ENCODE measurements at places on chromosomes 13 and 19.

DNA sequence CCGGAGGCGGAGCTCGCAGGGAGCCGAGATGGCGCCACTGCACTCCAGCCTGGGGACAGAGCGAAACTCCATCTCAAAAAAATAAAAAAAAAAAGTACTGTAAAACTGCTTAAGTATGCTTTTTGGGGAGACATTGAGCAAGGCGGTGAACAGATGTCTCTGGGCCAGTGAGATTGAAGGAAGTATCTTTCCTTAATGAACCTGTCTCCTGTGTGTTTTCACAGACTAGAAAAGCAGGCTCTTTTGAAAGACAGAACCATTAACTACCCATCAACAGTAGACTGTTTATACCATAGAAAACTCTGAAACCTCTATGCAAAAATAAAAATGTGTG, 1.5 kb upstream of the ECH1 start:
- DNase-seq, result no peak

GRCh38 chr13:65943708-65944107, 1286.4 kb downstream of the PCDH9 start:
- DNase-seq, result no peak

GRCh38 chr19:49999371-50000010, 25.7 kb downstream of the VRK3 start:
- DNase-seq, result no peak

GRCh38 chr13:64639206-64639605, 2590.9 kb downstream of the PCDH9 start:
- no peak for DNase-seq

- DNase-seq, result no peak
These were observed 19.9 kb downstream of the TINCR start for GRCh38 chr19:5547881-5548280.

- DNase-seq, result no peak
These were observed 44.7 kb downstream of the PSPC1 start for GRCh38 chr13:19737844-19738557.

DNA sequence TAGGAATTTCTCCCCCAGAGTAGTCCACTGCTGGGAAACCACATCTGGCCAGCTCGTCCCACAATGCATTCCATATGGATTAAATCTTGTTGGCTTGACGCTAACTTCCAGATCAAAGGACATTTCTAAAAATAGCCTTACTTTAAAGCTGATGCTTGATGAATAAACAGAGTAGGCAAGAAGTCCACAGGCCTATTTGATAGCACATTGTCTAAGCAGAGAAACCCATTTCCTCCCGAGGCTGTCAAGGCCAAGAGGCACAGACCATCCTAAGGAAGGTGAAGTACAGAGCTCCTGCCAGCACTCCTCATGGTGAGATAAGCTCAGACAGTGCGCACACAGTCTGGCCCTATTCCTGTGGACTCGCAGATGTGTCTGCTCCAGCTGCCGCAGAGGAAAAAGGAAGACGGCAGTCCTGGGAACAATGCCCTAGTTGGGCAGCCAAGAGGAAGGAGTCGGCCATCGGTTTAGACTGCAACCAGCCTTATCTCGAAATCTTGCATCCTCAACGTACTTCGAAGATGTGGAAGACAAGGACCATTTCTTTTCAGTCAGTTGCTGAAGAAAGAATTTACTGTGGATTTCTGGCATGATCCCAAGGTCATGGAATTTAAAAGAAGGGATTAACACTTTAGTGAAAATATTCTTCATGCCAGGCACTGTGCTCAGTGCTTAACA, 156.8 kb downstream of the RGCC start:
- DNase-seq, result no peak

GRCh38 chr13:60111691-60112090, 52.0 kb downstream of the DIAPH3 start:
- no peak for DNase-seq

DNA sequence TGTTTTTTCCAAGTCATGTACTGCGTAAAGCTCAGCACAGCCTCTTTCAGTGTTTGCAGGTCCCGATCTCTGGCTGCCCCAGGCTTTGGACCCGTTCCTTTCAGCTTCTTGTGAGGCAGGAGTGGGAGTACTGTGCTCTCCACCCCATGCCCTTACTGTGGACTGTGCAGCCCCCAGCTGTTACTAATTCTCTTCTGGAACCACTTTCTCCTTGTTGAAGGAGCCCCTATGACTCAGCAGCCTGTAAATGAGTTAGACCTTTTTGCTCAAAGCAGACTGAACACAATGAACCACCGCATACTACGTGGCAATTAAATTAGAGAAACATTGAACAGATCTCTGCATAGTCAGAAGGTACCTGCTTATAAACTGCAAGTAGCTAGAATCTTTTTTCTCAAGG, 39.0 kb downstream of the SERTM1 start:
- no peak for DNase-seq

GRCh38 chr13:34747507-34747906, 194.6 kb upstream of the NBEA start:
- no peak for DNase-seq

DNA sequence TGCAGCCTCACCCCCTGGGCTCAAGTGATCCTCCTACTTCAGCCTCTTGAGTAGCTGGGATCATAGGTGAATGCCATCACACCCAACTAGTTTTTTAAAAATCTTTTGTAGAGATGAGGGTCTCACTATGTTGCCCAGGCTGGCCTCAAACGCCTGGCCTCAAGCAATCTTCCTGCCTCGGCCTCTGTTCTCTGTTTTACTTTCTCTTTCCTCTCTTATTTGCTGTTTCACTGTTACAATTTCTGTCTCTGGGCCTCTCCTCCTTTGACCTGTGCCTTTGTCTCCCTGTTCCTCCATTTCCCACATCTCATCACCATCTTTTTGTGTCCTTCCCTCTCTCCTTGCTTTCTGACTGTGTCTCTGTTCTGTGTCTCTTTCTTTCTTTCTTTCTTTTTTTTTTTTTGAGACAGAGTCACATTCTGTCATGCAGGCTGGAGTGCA, 9.3 kb downstream of the SHKBP1 start:
- DNase-seq, result no peak

GRCh38 chr19:16928916-16929315, 40.1 kb downstream of the F2RL3 start:
- no peak for DNase-seq

DNA sequence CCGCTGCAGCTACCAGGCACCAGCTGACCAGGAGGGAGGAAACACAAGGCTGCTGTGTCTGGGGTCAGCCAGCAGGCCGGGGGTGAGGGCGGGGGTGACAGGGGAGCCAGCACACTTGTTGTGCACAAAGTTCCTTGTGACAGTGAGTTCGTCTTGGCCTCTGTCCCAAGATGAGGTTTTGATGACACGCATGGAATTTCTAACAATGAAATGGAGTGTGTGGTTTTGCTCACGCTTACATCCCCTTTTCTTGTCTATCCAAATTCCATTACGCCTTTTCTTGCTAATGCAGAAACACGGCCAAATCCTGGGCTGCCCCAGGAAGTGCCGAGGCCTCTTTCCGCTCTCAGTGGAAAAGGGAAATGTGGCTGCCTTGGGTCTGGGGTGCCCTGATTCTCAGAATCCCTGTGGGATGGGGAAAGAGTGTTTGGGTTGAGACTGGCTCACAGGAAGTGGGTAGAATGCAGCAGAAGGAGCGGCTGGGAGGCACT, 73.8 kb downstream of the GADD45B start:
- DNase-seq, result no peak

GRCh38 chr19:51121257-51121656, 3.4 kb upstream of the SIGLEC9 start:
- DNase-seq, result no peak

- DNase-seq, result no peak
These were observed 210.6 kb downstream of the SLC7A1 start for GRCh38 chr13:29384871-29385270.

GRCh38 chr19:3480383-3481091, at the start of gene SMIM24:
SMIM24 (minus strand) TSS chr19:3480525; CDS start chr19:3480463, 62 bp downstream.
- no peak for DNase-seq

Data from thoracic aorta (tissue), 2 donors.